ENCODE measurements at places on chromosomes 2 and 18.

GRCh38 chr2:157825885-157826284 lies 50.2 kb downstream of the ACVR1 start:
- DNase-seq = no peak

GRCh38 chr2:189047171-189047888 lies 73.2 kb downstream of the COL3A1 start:
- no peak for DNase-seq

GRCh38 chr2:14779252-14779651 lies 146.7 kb downstream of the LRATD1 start:
- no peak for DNase-seq

DNA sequence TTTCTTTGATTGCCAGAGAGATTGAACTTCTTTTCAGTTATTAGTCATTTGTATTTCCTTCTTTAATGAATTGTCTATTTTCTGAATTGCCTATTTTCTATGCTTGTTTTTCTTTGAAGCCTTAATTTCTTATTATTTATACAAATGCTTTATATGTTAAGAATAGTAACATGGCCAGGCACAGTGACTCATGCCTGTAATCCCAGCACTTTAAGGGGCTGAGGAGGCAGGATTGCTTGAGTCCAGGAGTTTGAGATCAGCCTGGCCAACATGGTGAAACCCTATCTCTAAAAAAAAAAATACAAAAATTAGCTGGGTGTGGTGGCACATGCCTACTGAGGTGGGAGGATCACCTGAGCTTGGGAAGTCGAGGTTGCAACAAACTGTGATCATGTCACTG lies 4.7 kb upstream of the RAB11FIP5 start:
- DNase-seq = no peak

- DNase-seq = no peak
Measured at GRCh38 chr2:126855606-126856005, 43.1 kb upstream of the TEX51 start.

- no peak for DNase-seq
Measured at GRCh38 chr2:232354069-232354468, 24.5 kb upstream of the ALPP start.

GRCh38 chr2:117815946-117816345 lies 1.5 kb downstream of the DDX18 start:
- no peak for DNase-seq

GRCh38 chr2:191439481-191439880 lies 194.3 kb downstream of the MYO1B start:
- DNase-seq = no peak

- DNase-seq = no peak
Measured at GRCh38 chr2:217263756-217264155, 403.9 kb upstream of the TNP1 start.

GRCh38 chr18:22378672-22379282 lies 38.9 kb downstream of the CTAGE1 start:
- peak; percentile 43 for DNase-seq

DNA sequence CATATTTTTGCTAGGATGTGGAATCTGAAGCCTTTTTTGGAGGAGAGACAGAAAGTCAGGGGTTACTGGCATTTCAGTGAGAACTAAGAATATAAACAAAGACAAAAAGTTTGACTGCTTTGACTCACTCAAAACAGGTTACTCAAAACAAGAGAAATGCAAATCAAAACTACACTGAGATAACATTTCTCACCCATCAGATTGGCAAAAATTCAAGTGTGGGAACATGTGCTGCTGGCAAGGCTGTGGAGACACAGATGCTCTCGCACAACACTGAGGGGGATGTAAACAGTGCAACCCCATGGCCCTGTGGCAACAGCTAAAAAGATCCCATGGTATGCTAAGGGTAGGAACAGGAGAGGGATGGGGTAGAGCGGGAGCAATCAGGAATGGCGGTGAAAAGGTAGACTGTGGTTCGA lies 86.6 kb downstream of the DTNB start:
- no peak for DNase-seq

DNA sequence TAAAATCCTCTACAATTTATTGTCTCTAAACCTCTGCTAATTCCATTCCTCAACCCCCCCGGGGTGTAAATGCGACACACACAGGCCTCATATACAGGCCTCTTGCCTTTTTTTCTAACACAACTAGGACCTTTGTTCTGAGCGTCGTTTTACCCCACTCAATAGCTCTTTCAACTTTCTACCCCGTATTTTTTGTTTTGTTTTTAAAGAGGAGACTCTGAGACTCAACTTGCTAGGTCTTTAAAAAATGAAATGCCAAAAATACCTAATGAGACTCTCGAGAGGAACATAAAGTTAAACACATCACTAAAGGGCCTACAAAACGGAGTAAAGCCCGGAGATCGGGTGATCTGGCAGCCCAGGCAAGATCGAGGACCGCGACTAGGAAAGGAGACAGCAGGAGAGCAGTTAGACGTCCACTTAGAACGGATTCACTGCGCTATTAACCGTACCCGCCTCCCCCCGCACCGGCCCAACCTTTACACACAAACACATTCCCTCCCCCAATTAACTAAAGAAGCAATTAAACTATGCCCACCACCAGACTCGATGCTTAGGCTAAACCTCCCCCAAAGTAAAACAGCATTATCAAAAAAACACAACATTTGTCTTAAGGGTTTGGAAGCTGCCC lies 1.7 kb downstream of the TRIP12 start:
- DNase-seq = peak; percentile 55

DNA sequence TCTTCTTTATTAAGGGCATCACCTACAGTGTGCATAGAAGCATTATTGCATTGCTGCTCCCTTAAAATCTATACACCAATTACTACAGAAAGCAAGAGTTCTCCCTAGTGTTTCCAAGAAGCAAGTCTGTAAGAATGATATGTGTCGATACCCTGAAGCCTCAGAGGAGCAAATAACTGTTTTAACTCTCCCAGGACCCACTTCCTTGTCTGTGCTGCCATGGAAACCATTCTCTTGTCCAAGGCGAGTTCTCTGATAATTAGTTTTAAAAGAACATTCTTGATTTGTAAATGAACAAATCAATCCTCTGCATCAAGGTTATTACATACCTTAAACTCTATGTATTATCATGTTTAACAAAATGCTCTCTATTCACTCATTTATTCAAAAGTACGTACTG lies 326.8 kb upstream of the KLHL14 start:
- no peak for DNase-seq

DNA sequence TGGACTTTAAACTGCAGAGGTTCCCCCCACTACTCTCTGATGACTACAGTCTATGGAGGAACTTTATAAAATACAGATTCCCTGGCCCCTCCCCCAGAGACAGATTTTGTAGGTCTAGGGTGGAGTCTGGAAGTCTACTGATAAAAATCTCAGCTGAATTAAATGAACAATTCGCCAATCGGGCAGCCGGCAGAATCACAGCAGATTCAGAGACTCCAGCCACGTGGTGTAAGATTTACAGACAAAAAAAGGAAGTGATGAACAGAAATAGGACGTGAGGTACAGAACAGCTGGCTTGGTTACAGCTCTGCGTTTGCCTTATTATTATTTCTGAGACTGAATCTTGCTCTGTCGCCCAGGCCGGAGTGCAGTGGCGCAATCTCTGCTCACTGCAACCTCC lies 21.4 kb upstream of the MTA3 start:
- no peak for DNase-seq

DNA sequence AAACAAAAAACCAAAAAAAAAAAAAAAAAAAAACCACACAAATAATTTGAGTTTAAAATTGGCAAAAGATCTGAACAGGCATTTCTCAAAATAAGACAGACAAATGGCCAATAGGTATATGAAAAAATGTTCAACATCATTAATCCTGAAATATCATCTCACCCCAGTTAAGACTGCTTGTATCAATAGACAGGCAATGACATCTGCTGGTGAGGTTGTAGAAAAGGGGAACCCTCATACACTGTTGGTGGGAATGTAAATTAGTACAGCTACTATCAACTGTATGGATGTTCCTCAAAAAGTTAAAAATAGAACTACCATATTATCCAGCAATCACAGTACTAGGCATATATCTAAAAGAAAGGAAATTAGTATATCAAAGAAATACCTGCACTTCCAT lies 523.1 kb downstream of the XIRP2 start:
- DNase-seq = no peak

DNA sequence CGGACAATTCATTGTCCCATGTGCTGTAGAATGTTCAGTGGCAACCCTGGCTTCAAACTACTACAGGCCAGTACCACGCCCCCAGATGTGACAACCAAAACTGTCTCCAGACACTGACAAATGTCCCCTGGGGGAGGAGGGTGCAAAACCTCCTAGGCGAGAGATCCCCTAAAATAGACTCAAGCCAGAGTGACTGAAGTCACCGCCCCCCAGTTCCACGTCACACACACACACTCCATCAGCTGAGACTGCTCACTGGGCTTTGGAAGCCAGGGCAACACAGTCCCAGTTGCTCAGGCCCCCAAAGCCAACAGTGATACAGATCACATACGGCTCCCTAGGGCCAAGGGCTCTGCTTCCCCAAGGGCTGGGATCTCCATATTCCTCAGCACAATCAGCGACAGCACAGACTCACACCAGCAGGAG lies 19.1 kb downstream of the HDAC4 start:
- no peak for DNase-seq

- DNase-seq = no peak
Measured at GRCh38 chr18:50582500-50582899, 22.6 kb downstream of the MAPK4 start.

DNA sequence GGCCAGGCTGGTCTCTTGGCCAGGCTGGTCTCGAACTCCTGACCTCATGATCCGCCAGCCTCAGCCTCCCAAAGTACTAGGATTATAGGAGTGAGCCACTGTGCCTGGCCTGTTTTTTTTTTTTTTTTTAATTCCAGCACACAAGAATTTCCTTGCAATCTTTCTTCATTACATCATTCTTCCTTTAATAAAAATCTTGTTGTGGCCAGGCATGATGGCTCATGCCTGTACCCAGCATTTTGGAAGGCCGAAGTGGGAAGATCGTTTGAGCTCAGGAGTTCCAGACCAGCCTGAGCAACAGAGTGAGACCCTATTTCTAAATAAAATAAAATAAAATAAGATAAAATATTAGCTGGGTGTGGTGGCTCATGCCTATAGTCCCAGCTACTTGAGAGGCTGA lies 21.4 kb upstream of the PLEKHM3 start:
- no peak for DNase-seq

DNA sequence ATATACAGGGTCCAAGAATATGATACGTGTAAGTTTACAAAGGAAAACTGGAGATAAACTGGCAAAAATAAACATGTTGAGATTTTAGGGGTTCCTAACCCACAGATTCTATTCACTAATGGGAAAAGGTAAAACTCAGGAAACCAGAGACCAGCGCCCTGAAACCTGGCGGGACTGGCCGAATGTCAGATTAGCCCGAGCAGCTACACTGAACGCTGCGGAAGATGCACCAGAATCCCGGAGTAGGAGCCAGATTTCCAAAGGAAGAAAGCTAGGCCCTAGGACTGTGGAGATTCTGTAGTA lies 679 bp upstream of the WDR75 start:
- no peak for DNase-seq

DNA sequence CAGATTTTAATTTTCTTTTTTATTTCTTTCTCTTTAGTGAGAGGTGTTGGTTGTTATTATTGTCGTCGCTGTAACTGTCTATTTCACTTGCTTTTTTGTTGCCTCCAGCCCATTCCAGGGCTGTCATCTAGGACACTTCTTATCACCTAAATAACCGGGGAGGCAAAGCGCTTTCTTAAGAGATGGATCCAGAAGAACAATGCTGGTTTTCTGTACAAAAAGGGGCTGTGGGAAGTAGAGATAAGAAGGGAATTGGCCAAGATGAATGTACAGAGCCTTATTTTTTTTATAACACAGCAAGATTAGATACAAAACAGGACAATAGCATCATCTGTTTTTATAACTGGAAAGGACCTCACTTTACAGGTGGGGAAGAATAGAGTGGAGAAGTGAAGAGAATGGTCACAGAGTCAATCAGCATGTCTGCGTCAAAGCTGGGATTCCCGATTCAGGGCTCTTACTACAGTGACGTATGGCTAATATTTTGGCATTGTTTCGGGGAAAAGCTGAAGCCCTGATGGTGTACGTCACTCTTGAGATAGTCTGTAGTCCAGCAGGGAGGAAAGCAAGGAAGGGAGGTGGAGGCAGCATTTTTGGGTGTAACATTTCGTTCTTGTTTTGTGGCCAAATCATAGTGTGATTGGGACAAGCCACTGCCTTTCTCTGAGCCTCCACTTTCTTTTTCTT lies 23.2 kb downstream of the IL1B start:
- DNase-seq = no peak

- no peak for DNase-seq
Measured at GRCh38 chr2:176147210-176147799, 4.0 kb upstream of the HOXD4 start.

GRCh38 chr18:62610351-62610700 lies 87.5 kb downstream of the ZCCHC2 start:
- DNase-seq = no peak

GRCh38 chr2:79862756-79863155 lies 349.9 kb downstream of the CTNNA2 start:
- DNase-seq = no peak

DNA sequence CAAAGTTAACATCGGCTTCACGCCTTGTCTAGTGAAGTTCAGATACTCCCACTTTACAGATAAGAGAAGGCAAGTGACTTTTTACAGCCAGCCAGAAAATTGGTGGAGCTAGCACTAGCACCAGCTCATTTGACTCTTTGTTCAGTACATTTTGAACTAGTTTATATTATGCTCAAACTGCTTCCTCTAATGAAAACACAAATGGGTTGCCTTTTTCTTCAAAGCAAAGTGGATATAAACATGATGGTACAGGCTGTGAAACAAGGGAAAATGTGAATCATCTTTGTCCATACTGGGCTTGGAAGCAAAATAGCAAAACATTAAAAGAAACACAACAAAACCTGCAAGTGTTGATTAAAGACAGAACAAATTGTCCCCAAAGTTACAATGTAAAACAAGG lies 99.6 kb upstream of the LHCGR start:
- DNase-seq = no peak

DNA sequence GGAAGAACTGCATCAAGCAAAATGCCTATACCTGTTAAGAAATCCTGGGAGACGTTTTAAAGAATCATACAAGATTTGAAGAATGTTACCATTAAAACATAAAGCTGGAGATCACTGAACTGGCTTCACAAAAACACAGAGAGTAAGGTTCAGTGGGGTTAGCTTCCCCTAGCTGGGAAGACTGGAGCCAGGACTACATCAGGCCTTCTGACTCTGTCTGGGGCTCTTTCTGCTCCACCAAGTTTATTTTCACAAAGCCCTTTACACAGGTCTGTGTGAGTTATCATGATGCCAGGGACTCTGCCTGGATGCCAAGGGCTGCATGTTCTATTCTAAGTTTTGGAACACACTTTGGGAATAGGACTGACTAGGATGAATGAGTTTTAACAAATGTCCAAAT lies 47.3 kb upstream of the DNER start:
- DNase-seq = no peak

DNA sequence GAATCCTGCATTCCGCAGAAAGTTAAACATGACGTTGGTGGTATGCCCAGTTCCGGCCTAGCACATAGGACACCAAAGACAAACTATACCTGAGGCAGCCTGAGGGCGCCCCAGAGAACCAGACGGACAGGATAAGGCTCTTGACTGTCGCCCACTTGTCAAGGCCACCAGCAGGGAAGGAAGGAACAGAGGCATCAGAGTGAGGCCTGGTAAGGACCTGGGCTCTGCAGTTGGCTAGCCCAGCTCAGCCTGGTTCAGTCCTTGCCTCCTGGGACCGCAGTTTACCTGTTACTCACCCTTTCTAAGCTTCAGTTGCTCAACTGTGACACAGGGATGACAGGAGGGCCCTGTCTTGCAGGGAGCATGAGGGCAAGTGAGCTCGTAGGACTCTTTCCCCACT lies 82.1 kb downstream of the ACTR2 start:
- DNase-seq = no peak

GRCh38 chr2:124318913-124319312 lies 293.8 kb downstream of the CNTNAP5 start:
- DNase-seq = no peak

Measured in effector memory CD8-positive, alpha-beta T cell (primary cell).